A549 treated with AZD2906 at 1 μM for 4 hours (cell line): ENCODE measurements at places on chromosomes 12 and 14. TPM values are rescaled to one million over a fixed set of nuclear protein-coding genes. Genes with fewer than 3 reads are reported as not detected.

Gene OR4E2
- total RNA-seq, result not detected in 5 replicates

Gene MTA1
- total RNA-seq, result 51.3 to 86.8 TPM (median 72.1 TPM) in 5 replicates

Gene CEBPE
- 0.06 TPM in 1 of 5 replicates, not detected in the others for total RNA-seq

Gene VIPAS39
- 12.2 to 14.7 TPM (median 13.5 TPM) in 5 replicates for total RNA-seq

Gene GNG2
- total RNA-seq, result 2.7 to 3.6 TPM (median 3.3 TPM) in 5 replicates

Gene KRT85
- 0.05 to 0.10 TPM in 2 of 5 replicates, not detected in the others for total RNA-seq

Gene TMTC2
- total RNA-seq, result 0.91 to 1.6 TPM (median 1.3 TPM) in 5 replicates

Gene AQP6
- not detected in 5 replicates for total RNA-seq

Gene MYO1H
- total RNA-seq, result not detected in 5 replicates

Gene LGMN
- total RNA-seq, result 56.4 to 61.7 TPM (median 58.4 TPM) in 5 replicates

Gene PTPRB
- 0.45 to 0.78 TPM (median 0.65 TPM) in 5 replicates for total RNA-seq

Gene TMEM179
- total RNA-seq, result 0.29 to 0.54 TPM (median 0.39 TPM) in 5 replicates

Gene PRMT5
- 90.1 to 270 TPM (median 99.0 TPM) in 5 replicates for total RNA-seq

Gene TUBA1C
- 1,559 to 2,017 TPM (median 1,622 TPM) in 5 replicates for total RNA-seq

Gene AMDHD1
- total RNA-seq, result 2.0 to 2.7 TPM (median 2.3 TPM) in 5 replicates

Gene TBC1D30
- total RNA-seq, result 0.81 to 1.4 TPM (median 1.2 TPM) in 5 replicates

Gene DEPDC4
- 1.1 to 1.4 TPM (median 1.2 TPM) in 5 replicates for total RNA-seq

Gene SCN8A
- 1.1 to 1.8 TPM (median 1.6 TPM) in 5 replicates for total RNA-seq

Gene LBHD2
- total RNA-seq, result 0.18 to 0.25 TPM (median 0.22 TPM) in 3 of 5 replicates, not detected in the others

Gene ASCL1
- total RNA-seq, result not detected in 5 replicates

Gene CLEC9A
- not detected in 5 replicates for total RNA-seq

Gene ALDH6A1
- 2.0 to 3.1 TPM (median 2.6 TPM) in 5 replicates for total RNA-seq

Gene TNS2
- 43.2 to 68.0 TPM (median 59.7 TPM) in 5 replicates for total RNA-seq

Gene CD27
- not detected in 5 replicates for total RNA-seq

Gene ABCC9
- total RNA-seq, result 0.01 to 0.03 TPM (median 0.01 TPM) in 4 of 5 replicates, not detected in the other

Gene ITPK1
- 50.1 to 63.0 TPM (median 61.0 TPM) in 5 replicates for total RNA-seq

Gene TCL1A
- total RNA-seq, result not detected in 5 replicates

Gene ACOT4
- 1.7 to 2.3 TPM (median 2.0 TPM) in 5 replicates for total RNA-seq

Gene PIP4K2C
- 39.3 to 45.9 TPM (median 40.5 TPM) in 5 replicates for total RNA-seq

Gene IFNG
- total RNA-seq, result not detected in 5 replicates

Gene ZNF839
- total RNA-seq, result 5.6 to 6.5 TPM (median 5.9 TPM) in 5 replicates

Gene FAR2
- 0.14 to 0.37 TPM (median 0.22 TPM) in 3 of 5 replicates, not detected in the others for total RNA-seq

Gene CLEC6A
- total RNA-seq, result not detected in 5 replicates

Gene SERPINA10
- not detected in 5 replicates for total RNA-seq

Gene IFNG-AS1
- not detected in 5 replicates for total RNA-seq

Gene NANOG
- total RNA-seq, result 0.03 to 0.19 TPM (median 0.07 TPM) in 3 of 5 replicates, not detected in the others

Gene RNASE3
- total RNA-seq, result not detected in 5 replicates

Gene SLC35F4
- not detected in 5 replicates for total RNA-seq

Gene SYT10
- not detected in 5 replicates for total RNA-seq

Gene CLEC1A
- not detected in 5 replicates for total RNA-seq

Gene CPNE6
- 0.05 to 0.12 TPM (median 0.06 TPM) in 4 of 5 replicates, not detected in the other for total RNA-seq

Gene MMP19
- 0.35 to 0.85 TPM (median 0.39 TPM) in 5 replicates for total RNA-seq

Gene LUM
- 0.08 to 0.49 TPM (median 0.30 TPM) in 5 replicates for total RNA-seq

Gene COX8C
- total RNA-seq, result not detected in 5 replicates

Gene NOS1
- 0.43 to 0.51 TPM (median 0.46 TPM) in 5 replicates for total RNA-seq

Gene CLEC4C
- total RNA-seq, result not detected in 5 replicates

Gene ESR2
- 0.04 to 0.08 TPM (median 0.06 TPM) in 5 replicates for total RNA-seq

Gene PLEK2
- total RNA-seq, result 16.7 to 18.8 TPM (median 17.4 TPM) in 5 replicates

Gene TMEM52B
- 0.05 to 0.25 TPM (median 0.19 TPM) in 4 of 5 replicates, not detected in the other for total RNA-seq
